Breast epithelium (tissue), 4 donors: ENCODE measurements at places on chromosomes 2 and 18. TPM values are rescaled to one million over a fixed set of nuclear protein-coding genes. Genes with fewer than 3 reads are reported as not detected.

Gene ZNF804A
- total RNA-seq, result 0.16 TPM

Gene CEBPZOS
- total RNA-seq, result 21.6 TPM

- no peak for DNase-seq
Observed at GRCh38 chr2:169298007-169298406, 64.3 kb downstream of the LRP2 start.

GRCh38 chr2:230960026-230960425 lies 35.0 kb upstream of the GPR55 start:
- DNase-seq, result no peak

- no peak for DNase-seq
Observed at GRCh38 chr2:191657977-191658376, 20.0 kb upstream of the NABP1 start.
